Skin of body (tissue), 3 donors: ENCODE measurements at places on chromosomes 12 and 14.

DNA sequence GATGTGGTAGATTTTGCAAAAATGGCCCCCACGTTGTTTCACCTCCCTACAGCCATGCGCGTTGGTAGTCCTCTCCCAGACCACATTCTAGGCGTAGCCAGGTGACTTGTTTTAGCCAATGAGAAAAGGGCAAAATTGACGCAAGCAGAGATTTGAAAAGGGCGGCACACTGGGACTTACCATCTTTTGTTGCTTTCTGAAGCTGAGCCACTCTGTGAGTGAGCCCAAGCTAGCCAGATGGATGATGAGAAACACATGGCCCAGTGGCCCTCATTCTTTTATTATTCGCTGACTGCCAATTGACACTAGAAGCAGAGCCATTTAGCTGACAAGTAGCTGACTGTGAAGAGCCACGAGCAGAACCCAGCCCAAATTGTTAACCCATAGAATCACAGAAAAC, 142.0 kb upstream of the GZMB start:
- no peak for DNase-seq

GRCh38 chr12:113689047-113689610, 217.5 kb upstream of the LHX5 start:
- DNase-seq, result no peak

- no peak for DNase-seq
Observed at GRCh38 chr12:28258998-28259397, 68.7 kb downstream of the CCDC91 start.

GRCh38 chr12:68798882-68799234, 9.1 kb upstream of the MDM2 start:
- no peak for DNase-seq
